Small intestine (tissue), 16 donors: ENCODE measurements at places on chromosomes 3 and 15. TPM values are rescaled to one million over a fixed set of nuclear protein-coding genes. Genes with fewer than 3 reads are reported as not detected.

DNA sequence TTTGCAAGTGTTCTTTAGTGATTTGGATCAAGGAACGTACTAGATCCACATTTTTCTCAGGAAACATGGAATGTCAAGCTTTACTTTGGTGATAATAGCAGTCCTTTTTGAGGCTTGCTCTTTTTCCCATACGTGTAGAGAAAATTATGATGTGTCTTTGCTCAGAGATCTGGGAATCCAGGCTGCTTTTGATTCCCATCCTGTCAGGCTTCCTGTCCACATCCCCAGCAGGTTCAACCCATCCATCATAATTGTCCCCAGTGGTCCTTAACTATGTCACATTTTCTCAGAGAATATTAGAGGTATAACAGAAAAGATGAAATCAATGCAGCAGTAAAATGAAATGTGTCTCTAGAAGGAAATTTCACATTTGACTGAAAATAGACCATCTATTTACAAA, 111.4 kb downstream of the IQCH start:
- DNase-seq = no peak

DNA sequence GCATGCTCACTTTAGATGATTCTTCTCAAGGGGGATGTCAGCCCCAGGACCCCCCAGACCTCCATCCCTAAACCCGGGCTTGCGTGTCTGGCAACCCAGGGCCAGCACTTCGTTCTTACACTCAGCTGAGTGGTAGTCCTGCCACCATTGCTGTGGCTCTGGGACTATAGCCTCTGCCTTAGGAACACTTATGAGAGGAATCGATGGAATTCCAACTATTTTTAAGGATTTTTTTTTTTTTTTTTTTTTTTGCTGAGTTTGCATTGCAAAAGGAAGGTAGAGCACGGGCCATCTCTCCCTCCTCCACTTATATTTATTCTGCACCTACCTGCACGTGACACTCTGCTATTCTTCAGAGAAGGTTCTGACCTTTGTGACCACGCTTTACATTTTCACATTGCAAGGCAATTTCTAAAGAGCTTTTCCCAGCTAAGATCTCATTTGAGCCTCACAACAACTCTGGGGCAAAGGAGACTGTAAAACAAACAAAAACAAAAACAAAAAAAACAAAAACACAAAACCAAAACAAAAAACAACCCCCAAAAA, 113.9 kb downstream of the LPP start:
- DNase-seq = peak; percentile 56

DNA sequence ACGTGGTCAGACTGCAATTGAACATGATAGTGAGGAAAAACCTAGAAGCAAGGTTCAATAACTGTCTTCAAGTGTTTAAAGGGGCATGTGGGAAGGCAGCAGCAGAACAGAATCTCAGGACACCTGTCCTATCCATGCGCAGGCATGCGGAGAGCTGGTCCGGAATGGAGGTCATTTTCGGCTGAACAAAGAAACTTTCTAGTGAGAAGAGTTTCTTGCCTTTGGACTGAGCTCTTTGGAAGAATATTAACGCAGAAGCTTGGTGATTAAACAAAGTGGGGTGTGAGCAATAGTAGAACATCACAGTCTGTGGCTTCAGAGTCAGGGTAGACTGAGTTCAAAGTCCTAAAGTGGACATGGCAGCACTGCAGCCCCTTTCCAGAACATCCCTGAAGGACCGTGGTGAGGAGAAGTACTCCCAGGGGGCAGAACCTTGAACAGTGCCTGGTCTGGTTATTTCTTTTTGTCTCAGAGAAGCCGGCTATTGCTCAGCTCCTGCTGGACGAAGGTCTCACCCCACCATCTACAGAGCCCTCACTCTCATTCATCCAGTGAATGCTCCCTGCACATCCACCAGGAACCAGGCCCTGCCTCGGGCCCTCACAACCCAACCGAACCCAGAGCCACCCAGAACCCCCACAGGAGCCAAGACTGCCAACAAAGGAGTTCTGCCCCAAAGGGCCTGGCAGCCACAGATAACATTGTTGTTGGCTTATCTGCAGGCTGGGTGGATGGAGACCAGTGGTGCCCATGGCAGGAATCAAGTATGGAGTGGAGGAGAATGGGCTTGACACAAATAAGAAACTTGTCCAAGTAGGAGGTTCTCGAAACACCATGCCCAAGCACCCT, 2.8 kb upstream of the SSUH2 start:
- DNase-seq = peak; percentile 82

GRCh38 chr3:52049503-52049902, 6.9 kb downstream of the DUSP7 start:
- no peak for DNase-seq

DNA sequence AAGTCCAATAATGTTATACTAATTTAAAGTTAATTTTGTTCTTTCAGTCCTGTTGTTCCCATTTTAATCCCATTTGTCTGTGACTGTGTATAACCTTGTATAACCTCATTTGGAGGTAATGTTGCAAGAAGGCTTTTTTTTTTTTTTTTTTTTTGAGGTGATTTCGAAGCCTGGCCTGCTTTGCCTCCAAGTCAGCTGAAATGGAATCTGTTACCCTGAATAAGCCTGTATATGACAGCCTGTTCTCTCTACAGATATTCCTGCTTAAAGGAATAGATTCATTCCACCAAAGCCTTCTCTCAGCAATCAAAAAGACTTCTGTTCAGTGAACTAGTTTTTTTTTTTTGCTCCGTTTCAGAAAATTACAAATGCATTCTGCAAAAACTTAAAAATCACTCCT, 271.8 kb upstream of the UBE2E1 start:
- DNase-seq = no peak

- no peak for DNase-seq
Measured at GRCh38 chr15:47292638-47293190, 424.6 kb upstream of the SEMA6D start.

DNA sequence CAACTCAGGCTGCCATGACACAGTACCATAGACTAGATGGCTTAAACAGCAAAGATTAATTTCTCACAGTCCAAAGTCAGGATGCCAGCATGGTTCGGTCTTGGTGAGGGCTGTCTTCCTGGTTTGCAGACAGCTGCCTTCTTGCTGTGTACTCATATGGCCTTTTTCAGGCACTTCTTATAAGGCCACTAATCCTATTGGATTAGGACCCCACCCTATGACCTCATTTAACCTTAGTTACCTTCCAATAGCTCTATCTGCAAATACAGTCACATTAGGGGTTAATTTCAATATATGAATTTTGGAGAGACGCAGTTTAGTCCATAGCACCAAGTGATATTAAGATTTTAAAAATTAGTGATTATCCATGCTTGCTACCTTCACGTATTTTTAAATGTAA, 297.8 kb downstream of the WDR72 start:
- no peak for DNase-seq

DNA sequence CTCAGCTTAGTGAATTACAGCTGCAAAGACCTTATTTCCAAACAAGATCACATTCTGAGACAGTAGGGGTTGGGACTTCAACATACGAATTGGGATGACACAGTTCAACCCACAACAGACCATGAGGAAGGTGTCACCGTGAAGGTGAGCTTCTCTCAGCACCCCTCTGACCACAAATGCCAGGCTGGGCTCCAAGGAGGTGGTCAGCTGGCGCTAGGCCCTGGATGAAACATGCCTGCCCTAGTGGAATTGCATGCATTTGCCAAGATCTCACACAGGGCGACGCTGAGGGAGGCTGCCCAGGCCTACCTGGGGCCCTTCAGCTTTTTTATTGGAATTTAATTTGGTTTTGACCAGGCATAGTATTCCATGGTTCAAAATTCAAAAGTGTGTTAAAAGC, 1.8 kb downstream of the CFAP100 start:
- DNase-seq = no peak

DNA sequence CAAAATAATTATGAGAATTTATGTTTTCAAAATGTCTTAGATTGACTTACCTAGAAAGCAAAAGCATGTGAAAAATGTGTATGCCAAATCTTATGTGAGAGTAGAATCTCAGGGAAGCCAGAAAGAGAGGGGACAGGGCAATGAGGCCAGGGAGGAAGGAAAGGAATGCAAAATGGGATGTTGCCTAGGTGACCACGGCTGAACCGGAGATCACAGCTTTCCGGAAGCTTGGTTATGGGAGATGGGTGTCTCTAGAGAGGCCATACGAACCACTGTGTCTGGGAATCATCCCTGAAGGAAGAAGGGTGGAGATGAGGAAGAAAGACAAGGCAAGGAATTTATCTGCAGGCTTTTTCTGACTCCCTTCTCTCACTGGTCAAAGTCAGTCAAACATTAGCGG, 76.0 kb downstream of the SUCLG2 start:
- no peak for DNase-seq

DNA sequence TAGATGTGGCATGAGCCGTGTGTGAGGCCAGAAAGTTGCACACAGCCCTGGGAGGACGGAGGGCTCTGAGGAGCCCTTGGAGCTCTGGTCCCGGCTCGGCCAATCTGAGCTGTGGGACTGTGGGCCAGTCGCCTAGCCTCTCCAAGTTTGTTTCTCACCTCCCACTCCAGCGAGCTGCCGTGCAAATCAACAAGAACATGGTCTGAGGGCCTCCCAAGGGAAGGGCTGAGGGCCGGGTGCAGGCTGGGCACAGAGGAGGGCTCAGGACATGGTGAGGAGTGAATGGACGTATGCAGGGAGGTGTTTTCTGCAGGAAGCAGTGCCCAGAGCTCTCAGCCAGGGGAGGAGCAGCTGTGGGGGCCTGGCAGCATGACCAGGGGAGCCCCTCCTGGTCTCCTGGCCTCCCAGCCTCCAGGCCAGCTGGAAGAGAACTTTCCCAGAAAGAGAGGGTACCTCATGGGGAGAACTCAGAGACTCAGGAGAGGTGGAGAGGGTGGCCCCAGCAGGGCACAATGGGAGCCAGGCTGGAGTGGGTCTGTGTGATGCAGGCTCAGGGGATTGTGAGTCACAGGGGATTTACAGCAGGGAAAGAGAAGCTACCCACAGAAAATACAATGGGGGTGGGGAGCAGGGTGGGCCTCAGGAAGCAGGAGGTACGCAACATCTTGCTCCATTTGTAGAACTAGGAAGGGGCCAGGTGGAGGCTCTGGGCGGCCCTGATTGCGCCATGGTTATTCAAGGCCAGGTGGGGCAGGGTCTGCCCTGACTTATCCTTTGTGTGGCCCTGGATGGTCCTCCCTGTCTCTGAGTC, 24.8 kb downstream of the PSTPIP1 start:
- DNase-seq = no peak

- no peak for DNase-seq
Measured at GRCh38 chr3:78610462-78611125, 1157.2 kb downstream of the ROBO1 start.

GRCh38 chr3:66029443-66029842, 9.3 kb downstream of the MAGI1 start:
- DNase-seq = no peak

DNA sequence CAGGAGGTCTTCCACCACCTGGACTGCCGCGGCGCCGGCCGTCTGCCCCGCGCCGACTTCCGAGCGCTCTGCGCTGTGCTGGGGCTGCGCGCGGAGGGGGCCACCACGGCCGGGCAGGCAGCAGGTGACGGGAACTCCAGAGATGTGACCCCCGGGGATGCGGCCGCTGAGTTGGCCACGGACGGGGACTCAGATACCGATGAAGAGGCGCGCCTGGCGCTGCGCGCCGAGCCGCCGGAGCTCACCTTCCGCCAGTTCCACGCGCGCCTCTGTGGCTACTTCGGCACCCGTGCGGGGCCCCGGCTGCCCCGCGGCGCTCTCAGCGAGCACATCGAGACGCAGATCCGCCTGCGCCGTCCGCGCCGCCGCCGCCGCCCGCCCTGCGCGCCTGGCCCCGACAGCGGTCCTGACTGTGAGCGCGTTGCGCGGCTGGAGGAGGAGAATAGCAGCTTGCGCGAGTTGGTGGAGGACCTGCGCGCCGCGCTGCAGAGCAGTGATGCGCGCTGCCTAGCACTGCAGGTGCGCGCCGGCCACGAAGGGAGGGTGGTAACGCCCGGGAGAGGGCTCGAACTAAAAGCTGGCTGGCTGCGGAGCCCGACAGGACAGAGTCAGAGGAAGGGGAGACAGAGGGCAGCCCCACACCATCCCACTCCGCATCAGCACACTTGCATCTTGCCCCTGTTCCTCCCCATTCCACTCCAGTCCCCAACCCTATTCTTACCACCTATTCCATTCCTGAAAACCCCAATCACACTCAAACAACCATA, 885 bp downstream of the EFCC1 start:
- peak; percentile 52 for DNase-seq

GRCh38 chr3:141482245-141482922, 4.4 kb upstream of the RASA2 start:
- no peak for DNase-seq

DNA sequence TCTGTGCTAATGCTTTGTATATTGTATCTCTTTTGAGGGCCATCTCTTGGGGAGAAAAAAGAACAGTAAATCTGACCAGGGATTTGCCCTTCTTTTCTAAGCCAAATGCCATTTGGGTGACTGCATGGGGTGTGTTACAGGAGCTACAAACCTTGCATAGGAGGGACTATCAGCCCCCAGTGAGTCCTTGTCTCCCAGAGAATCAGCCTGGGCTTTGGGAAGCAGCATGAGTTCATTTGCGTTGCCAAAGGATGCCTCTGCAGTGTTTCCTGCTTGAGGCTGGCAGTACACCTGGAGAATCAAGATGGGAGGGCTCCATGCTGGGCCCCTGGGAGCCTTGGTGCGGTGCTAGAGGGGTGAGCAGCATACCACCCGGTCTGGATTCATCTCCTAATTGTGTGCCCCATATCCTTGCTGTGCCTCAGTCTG, 49.6 kb upstream of the POLG start:
- no peak for DNase-seq

DNA sequence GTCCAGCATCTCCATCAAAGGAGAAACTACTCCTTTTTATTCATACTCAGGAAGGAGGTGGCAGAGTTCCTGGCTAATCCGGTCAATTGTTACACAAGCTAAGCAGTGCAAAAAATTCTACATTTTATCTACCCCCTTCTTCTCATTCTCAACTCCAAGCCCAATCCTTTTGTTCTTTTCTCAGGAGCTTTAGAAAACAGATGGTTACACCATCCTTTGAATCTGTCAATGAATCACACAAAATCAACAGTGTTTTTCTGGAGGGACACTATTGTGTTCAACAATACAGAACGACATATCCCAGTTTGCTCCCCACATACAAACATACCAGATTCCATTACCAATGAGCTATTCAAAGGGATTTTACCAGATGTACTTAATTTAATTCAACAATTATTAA, 362.1 kb downstream of the MAGI1 start:
- no peak for DNase-seq

DNA sequence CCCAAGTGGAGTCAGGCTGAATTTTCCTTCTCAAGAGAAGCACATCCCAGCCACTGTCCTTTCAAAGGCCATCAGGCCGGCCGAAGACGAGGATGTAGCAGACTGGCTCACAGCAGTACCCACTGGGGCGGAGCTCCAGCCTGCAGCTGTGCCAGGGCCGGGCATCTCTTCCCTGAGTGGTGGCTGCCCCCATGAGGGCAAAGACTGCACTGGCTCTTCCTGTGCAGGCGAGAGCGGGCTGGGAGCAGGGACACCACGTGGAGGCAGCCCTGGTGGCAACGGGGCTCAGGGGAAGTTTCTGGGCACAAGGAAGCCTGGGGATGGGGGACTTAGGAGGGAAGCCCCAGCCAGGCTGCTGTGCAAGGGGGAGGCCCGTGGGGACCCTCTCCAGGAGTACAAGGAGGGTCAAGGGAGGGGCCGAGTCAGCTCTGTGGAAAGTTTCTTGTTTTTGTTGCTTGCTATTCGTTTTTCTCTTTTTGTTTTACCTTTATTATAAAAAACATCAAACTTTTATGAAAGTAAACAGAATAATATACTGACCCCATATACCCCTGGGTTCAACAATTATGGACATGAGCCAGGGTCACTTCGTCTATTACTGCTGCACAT, 66.1 kb downstream of the RPN1 start:
- DNase-seq = peak; percentile 55

The ZMAT3 gene
- polyA plus RNA-seq = 1.8 TPM

The PEAK1 gene
- 3.6 TPM for polyA plus RNA-seq

The ANKRD63 gene
- not detected for polyA plus RNA-seq

The KCNMB3 gene
- 1.6 TPM for polyA plus RNA-seq

The ACTC1 gene
- polyA plus RNA-seq = 0.27 TPM
